ENCODE measurements at places on chromosomes 3 and 15.
A peak's percentile ranks its signal among the peaks of the same experiment; 100 is the strongest.

GRCh38 chr15:58535337-58535736, 103.5 kb downstream of the LIPC start:
- DNase-seq: no peak

- DNase-seq: no peak
Observed at GRCh38 chr15:30038667-30039523, 43.9 kb upstream of the GOLGA8J start.

DNA sequence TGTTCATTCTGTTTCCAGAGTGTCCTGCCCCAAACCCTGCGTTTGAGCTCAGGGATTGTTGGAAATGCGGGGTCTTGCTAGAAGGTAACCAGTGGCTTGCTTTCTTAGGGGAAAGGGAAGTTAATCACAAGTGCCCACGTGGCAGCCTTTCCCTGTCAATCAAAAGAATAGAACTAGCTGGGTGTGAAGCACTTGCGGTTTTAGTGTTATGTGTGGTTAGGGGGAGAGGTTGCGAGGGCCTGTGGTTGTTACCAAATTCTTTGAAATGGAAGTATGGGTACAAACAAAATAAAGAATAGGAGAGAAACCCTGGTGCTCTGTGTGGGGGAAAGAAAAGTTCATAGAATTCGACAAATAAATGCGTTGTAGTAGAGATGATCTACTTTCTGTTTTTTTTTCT, 67.6 kb downstream of the FNDC3B start:
- peak; percentile 74 for DNase-seq

DNA sequence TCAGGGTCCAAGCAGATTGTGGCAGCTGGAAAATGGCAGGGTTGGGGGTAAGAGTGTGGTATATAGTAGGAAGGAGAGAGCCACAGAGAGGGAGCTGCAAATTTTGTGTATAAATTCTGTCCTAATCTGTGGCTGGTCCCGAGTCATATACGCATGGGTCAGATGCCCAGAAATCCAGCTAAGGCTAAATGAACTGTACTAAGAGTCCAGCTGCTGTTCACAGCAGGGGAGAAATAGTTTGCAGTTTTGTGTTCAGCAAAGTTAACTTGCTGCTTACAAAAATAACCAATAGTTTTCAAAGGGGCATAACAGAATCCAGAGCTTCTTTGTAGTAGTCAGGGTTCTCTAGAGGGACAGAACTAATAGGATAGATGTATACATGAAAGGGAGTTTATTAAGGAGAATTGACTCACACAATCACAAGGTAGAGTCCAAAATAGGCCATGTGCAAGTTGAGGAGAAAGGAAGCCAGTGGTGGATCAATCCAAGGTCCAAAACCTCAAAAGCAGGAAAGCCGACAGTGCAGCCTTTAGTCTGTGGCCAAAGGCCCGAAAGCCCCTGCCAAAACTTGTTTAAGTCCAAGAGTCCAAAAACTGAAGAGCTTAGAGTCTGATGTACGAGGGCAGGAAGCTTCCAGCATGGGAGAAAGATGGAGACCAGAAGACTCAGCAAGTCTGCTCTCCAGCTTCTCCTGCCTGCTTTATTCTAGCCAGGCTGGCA, 146.1 kb upstream of the KBTBD8 start:
- DNase-seq: no peak

- peak; percentile 28 for DNase-seq
Observed at GRCh38 chr3:125381743-125382142, 6.6 kb upstream of the ZNF148 start.

DNA sequence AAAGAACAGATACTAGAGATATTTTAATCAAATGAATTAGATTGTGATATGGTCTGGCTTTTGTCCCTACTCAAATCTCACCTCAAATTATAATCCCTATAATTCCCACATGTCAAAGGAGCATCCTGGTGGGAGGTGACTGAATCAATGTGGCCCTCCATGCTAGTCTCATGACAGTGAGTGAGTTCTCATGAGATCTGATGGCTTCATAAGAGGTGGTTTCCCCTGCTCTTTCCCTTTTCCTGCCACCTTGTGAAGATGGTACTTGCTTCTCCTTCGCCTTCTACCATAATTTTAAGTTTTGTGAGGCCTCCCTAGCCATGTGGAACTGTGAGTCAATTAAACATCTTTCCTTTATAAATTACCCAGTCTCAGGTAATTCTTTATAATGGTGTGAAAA, 82.8 kb downstream of the FAIM start:
- DNase-seq: no peak

DNA sequence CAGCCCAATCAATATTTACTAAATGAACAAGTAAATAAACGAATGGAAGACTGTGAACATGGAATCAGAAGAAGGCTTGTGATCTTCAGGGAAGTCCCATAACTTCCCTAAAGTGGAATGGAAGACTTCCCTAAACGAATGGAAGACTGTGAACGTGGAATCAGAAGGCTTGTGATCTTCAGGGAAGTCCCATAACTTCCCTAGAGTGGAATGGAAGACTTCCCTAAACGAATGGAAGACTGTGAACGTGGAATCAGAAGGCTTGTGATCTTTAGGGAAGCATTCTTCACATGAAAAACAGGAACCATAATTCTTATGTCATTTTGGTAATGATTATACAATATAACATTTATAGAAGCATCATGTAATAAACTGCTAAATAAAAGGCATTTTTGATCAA, 38.8 kb downstream of the EOGT start:
- no peak for DNase-seq

DNA sequence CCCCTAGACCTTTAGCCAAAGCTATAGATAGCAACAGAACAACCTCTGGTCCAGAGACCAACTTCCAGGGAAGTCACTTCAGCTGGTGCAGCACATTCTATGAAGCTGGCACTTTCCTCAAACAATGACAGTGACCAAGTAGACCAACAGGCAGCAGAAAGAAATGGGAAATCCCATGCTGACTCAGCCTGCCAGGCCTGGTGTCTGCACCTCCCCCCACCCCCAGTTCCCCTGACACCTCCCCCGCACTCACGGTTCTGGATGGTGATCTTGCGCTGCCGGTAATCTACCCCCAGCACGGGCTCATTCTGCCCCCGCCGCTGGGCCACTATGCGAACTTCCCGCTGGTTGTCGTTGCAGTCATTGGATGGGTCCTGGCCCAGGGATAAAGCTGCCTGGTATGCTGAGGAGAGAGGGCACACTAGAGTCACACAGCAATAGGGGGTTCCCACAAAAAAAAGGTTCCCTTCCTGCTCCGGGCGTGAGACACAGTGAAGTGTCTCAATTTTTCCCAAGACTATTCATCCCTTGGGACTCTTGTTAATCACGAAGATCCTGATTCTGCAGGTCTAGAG, 17.0 kb downstream of the ILDR1 start:
- no peak for DNase-seq

DNA sequence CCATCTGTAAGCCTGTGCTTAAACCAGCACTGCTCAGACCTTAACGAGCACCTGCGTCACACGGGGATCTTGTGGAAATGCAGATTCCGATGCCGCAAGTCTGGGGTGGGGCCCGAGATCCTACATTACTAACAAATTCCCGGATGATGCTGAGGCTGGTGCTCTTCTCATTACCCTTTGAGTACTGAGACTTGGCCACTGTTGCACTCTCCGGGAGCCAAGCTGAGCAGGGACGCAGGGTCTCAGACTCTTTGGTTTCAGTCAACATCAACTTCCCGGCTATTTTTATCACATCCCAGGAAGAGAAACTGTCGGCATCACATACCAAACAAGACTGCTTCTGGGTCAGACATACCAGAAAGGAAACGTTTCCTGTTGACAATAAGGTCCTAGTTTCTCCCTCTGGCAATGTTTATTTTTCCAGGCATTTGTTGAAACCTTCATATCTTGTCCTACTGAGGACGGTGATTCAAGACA, 276.6 kb downstream of the SHQ1 start:
- no peak for DNase-seq

- peak; percentile 61 for DNase-seq
Observed at GRCh38 chr15:44194323-44195150, 534 bp downstream of the FRMD5 start.

- no peak for DNase-seq
Observed at GRCh38 chr3:161540594-161540993, 44.0 kb downstream of the OTOL1 start.

DNA sequence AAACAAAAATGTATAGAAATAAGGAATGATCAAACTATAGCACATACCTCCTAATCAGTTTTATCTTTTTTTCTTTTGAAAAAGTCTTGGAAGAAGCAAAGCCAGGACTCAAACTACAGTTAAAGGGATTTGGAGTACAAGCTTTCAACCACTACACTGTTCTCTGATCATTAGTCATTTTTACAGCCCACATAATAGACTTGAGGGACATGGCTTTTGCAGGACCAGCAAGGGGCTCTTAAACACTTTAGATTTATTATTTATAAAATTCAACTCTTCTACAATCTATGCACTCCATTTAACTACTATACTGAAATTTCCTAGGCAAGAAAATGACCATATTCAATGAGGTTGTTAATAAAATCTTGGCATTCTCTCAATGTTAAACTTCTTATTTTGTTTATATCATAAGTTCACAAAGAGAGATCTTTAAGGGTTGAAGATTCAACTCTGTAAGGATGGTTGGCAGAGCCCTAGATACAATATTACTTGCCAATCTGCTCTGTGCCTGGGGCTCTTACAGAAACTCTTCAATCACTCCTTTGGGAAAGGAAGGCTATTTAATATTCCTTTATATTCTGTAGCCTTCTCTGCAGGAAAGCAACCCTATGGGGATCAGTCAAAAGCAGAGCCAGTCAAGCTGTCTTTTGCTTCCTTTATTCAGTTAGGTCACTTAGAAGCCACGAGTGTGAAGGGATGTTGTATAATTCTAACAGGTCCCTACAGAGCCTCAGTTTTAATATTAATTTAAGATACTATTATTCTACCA, 557.7 kb upstream of the SGO1 start:
- DNase-seq: no peak
